ENCODE measurements at places on chromosomes 16 and 17.
A peak's percentile ranks its signal among the peaks of the same experiment; 100 is the strongest.

DNA sequence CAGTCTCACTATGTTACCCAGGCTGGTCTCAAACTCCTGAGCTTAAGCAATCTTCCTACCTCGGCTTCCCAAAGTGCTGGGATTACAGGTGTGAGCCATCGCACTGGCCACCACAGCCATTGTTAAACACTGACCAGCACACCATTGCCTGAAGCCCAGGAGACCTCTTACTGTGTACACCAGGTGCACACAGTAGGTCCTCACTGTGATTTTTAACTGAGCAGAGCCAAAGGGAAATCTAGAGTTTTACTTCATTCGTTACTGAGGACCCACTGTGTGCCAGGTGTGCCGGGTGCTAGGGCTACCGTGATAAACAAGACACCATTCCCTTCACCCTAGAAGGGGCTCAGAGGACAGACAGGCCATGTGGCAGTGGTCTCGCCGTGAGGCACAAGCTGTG lies 4.2 kb downstream of the ITGB4 start:
- DNase-seq = no peak

- DNase-seq = no peak
These were observed 18.1 kb downstream of the KCNJ12 start for GRCh38 chr17:21394265-21394664.

GRCh38 chr17:8835631-8836364 lies 31.7 kb downstream of the PIK3R6 start:
- no peak for DNase-seq

DNA sequence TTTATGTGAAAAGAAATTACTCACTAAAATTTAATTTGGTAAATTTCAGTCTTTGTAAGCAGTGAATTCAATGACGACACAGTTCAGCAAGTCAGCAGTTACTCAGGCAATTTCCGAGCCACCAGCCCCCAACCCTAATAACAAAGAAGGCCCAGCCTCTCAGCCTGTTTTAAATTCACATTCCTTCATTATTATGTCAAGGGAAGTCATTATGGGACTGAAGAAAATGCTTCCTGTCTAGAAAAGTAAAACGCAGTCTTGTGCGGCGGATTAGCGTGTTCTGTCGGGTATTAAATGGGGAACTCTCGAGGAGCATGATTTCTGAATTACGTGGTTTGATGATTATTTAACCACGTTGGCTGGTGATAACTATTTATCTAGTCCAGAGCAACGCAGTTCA lies 177.6 kb downstream of the AIPL1 start:
- no peak for DNase-seq

DNA sequence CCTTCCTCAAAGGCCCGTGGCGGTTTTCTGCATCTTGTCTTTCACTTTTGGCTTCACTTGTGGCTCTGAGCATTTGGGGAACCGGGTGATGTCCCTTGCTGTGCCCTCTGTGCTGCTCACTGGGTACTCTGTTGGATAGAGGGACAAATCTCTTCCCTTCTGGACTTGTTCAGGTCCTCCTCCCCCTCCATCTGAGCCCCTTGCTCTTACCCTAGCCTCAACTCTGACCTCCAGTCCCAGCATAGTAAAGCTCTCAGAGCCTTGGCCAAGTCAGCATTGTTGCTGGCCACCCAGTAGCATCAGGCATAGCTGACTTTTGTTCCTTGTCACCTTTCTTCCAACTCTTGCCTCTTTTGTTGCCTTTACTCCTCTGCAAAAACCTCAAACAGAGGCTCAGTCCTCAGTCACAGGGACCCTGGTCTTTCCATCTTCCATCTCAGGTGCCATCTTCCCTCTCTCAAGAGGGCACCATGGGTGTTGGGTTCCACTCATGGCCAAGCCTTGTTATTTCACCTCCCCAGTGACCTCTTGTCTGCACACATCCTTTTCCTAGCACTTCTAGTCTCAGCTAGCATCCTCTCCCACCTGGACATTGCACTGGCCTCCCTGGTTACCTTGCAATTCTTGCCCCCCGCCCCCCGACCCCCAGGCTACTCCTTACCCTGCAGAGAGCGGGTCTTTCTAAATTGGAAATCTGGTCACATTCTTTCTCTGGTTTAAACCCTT lies 393 bp upstream of the PSMB10 start:
- peak; percentile 76 for DNase-seq

GRCh38 chr17:17118399-17118798 lies 76.1 kb downstream of the MPRIP start:
- no peak for DNase-seq

Measured in Ammon's horn (tissue), 1 donor.